ENCODE measurements at places on chromosomes 2 and 18.
A peak's percentile ranks its signal among the peaks of the same experiment; 100 is the strongest.

- no peak for DNase-seq
Observed at GRCh38 chr2:223590964-223591363, 11.2 kb downstream of the SCG2 start.

DNA sequence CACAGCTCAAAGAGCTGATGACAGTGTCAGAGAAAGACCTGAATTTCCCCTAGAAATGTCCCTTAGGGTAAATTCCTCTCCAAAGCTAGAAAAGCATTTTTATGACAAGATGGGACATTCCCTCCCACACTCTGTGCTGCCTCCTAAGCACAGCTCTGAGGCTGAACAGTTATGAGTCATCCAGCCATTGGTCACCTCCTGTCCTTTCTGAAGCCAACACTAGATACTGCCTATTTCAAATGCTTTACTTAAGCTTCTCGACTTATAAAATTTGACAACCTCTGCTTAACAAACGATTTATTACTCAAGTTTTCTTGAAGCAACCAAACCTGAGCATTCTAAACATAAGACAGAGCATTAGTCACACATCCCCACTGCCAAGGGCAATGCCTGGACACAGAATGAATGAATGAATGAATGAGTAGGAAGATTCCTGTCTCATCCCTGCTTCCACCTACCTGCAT is 35.4 kb downstream of the B4GALT6 start:
- no peak for DNase-seq

- peak; percentile 34 for DNase-seq
Observed at GRCh38 chr2:121363632-121364420, 78.8 kb upstream of the TFCP2L1 start.

GRCh38 chr2:205566606-205567168 is 115.6 kb upstream of the NRP2 start:
- DNase-seq: no peak

DNA sequence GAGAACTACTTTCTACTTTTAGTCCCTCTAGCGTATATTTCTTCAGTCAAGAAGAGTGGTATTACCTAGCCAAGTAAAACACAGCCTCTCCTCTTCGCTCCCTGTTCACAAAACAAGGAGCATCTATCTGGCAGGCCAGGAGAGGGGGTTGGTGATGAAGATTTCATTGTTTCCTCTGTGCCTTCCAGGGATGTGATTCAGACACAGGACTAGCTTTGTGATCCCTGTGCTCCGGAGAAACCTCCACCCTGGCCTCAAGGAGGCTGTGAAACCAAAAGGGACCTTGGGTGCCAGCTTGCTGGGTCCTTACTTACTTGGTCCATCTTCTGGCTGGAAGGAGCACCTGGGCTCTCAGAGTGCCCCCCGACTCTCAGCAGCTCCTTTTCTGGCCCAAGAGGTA is 5.7 kb downstream of the RHOB start:
- no peak for DNase-seq

DNA sequence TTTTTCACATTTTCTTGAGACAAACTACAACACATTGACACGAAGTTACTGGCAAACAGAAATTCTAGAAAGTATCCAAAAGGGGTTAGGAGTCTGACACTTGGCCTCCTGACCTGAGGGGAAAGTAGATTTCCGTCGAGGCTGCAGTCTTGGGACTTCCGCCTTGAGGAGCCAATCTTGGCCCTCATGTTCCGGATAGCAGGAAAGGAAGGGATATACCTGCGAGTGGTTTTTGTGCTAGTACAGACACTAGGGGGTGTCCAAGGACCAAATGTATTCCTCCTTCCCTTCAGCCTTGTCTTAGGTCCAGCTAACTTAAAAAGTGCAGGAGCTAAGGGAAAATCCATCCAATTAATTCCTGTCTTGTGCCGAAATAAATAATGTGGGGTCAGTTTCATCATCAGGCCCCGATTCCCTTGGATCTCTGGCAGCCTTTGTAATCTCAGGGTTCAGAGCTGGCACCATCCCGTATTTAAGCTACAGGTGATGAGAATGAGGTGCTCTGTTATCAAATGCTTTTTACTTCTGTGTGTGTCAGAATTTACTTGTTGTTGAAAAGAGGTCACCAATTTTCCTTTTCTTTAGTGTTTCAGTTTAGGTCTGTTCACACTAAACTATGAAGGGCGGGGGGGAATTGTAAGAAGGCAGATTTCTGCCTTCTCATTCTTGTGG is 330.2 kb upstream of the FANCL start:
- DNase-seq: peak; percentile 40

GRCh38 chr18:62037989-62038778 is 145.4 kb upstream of the RNF152 start:
- no peak for DNase-seq

- DNase-seq: no peak
Observed at GRCh38 chr18:24138409-24138788, 463 bp upstream of the CABYR start.

DNA sequence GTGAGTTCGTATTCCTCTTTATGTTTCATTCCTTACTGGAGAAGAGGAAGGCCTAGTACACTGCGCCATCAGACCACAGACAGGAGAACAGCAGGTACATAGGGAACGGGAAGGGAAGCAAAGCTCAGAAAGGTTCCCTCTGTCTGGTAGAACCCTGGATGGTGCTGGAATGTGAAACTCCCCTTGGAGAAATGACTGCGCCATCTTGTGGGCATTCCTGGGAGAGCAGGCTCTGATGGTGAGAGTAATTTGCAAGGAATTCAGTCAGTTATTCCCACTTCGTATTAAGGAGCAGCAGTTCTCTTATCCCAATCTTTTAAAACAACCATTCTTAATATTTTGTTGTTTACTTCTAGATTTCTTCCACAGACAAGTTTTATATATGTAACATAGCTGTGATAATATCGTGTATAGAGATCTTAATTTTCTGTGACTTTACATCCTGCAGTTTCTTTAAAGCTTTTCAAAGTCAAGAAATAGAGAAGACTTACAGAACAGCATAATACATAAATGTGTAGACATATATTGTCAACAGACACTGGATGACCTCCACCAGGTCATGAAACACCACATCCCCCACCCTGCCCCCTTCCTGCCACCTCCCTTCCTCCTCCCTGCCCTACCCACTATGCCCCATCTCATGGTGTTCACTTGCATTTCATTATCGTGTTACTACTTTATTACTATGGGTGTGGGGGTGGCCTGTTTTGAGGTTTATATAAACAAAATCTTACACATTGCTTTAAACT is 83.9 kb downstream of the ARHGEF4 start:
- peak; percentile 57 for DNase-seq

GRCh38 chr2:59239146-59239545 is 998.0 kb upstream of the FANCL start:
- DNase-seq: no peak

- no peak for DNase-seq
Observed at GRCh38 chr2:85415980-85416650, 2.4 kb upstream of the SH2D6 start.
